Esophagus squamous epithelium (tissue), 5 donors: ENCODE measurements at places on chromosomes 2 and 18.
A peak's percentile ranks its signal among the peaks of the same experiment; 100 is the strongest.

GRCh38 chr2:25982273-25982967 lies at the start of gene KIF3C:
Gene KIF3C (minus strand): TSS chr2:25982497. CDS start chr2:25981917, 580 bp downstream.
- peak within 1 kb of the TSS; percentile 89 for H3K4me3 ChIP-seq
- H3K4me1 ChIP-seq, result peaks cover 56% of the 10 kb centered on the region
- H3K27me3 ChIP-seq, result no peaks in the 10 kb centered on the region
- H3K36me3 ChIP-seq, result no peaks in the 10 kb centered on the region

GRCh38 chr2:232422051-232422450 lies 15.4 kb downstream of the ALPG start:
- no peaks in the 10 kb centered on the region for H3K36me3 ChIP-seq
- no peak overlapping the region for H3K4me3 ChIP-seq
- no peak for DNase-seq
- no peak overlapping the region for H3K27ac ChIP-seq
- H3K27me3 ChIP-seq, result peaks cover 18% of the 10 kb centered on the region

DNA sequence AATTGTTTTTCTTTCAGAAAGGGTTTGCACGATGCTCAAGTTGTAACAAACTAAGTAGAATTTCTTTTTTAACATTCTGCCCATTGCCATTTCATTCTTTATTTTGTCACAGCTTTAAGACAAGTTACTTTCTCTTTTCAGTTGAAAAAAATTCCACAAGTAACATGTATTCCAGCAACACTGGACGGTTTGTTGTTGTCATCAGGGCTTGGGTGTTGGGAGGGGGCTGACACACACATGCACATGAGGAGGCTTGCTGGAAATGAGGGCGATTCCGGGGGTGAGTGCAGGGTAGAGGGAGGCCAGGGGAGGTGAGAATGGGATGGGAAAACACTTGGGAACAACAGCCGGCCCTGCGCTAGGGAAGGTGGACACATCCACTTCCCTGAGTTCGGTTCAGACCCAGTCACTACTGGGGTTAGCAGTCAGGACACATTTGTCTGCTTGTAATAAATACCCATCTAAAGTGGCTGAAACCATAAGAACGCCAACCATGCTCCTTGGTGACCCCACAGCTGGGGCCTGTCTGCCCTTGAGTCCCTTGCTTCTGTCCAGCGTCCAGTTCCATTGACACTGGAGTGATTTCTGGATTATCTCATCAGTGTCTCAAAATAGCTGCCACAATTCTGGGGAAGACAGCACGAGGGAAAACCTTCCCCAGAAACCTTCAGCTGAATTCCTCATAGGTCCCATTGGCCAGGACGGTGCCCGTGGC lies 141.8 kb upstream of the BCL2L11 start:
- H3K36me3 ChIP-seq, result no peaks in the 10 kb centered on the region
- peaks cover 8% of the 10 kb centered on the region for H3K4me1 ChIP-seq
- no peak overlapping the region for H3K27ac ChIP-seq
- DNase-seq, result no peak
- H3K4me3 ChIP-seq, result no peak overlapping the region

GRCh38 chr2:4018535-4018934 lies 315.2 kb downstream of the DCDC2C start:
- no peaks in the 10 kb centered on the region for H3K36me3 ChIP-seq
- H3K27me3 ChIP-seq, result no peaks in the 10 kb centered on the region
- no peak for DNase-seq
- H3K4me1 ChIP-seq, result no peaks in the 10 kb centered on the region
- no peak overlapping the region for H3K27ac ChIP-seq
- H3K4me3 ChIP-seq, result no peak overlapping the region

DNA sequence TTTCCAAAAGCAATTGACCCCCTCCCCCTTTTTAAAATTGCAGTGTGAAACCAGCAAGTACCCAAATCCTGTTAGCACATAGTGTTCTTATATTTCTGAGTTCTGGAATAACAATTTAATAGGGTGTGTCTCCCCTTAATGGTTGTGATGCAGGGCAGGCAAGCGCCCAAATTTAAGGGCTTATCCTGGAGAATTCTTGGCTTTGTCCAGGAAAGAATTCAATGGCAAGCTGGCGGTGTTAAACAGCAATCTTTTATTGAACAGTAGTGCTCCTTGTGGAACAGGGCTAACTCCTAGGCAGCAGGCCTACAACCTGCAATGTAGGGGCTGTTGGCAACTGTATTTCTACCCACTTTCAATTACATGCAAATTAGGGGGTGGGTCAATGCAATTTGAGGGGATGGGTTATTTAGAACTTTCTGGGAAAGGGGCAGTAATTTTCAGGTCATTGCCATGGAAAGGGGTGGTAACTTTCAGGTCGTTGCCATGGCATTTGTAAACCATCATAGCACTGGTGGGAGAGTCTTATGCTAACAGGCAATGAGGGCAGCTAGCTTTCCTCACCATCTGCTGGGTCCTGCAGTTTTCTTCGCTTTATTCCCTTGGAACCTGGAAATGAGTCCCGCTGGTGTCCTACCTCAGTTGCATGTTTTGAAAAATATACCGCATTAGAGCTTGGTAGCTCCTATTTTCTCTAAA lies 149.0 kb upstream of the KCTD1 start:
- H3K36me3 ChIP-seq, result no peaks in the 10 kb centered on the region
- H3K27ac ChIP-seq, result no peak overlapping the region
- DNase-seq, result no peak
- no peak overlapping the region for H3K4me3 ChIP-seq
- no peaks in the 10 kb centered on the region for H3K4me1 ChIP-seq

DNA sequence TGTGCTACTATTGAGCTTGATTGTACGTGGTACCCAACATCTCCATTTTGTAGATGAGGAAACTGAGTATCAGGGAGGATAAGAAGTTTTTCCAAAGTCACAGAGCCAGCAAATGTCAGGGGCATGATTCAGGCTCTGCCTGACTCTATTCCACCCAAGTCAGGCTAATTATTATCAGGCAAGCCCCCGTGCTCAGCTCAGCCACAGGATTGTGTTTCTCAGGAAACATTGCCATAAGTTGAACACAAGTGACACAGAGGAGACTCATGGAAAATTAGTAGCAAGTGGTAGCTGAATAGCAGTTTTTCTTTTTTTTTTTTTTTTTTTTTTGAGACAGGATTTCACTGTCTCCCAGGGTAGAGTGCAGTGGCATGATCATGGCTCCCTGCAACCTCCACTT lies 260.5 kb downstream of the C1D start:
- peaks cover 9% of the 10 kb centered on the region for H3K4me1 ChIP-seq
- H3K36me3 ChIP-seq, result no peaks in the 10 kb centered on the region
- H3K27me3 ChIP-seq, result no peaks in the 10 kb centered on the region
- H3K4me3 ChIP-seq, result no peak overlapping the region
- H3K27ac ChIP-seq, result no peak overlapping the region
- DNase-seq, result no peak

DNA sequence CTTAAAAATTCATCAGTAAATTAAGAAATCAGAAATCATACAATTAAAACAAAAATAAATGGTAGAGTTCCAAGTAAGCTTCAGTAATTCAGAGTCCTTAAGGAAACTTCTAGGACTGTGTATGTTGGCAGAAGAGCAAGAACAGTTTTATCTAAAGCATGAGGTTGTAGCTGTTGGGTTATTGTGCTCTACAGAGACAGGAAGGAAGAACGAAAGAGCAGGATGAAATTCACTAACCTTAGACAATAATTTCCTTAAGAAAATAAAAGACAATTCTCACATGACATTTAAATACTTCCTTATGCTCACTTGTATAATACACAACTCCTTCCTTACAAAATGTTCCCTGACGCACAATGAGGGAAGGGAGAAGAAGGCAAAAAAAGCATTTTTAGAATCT lies 133.4 kb downstream of the STK39 start:
- no peaks in the 10 kb centered on the region for H3K4me1 ChIP-seq
- no peaks in the 10 kb centered on the region for H3K27me3 ChIP-seq
- no peak for DNase-seq
- no peak overlapping the region for H3K4me3 ChIP-seq
- no peaks in the 10 kb centered on the region for H3K36me3 ChIP-seq
- no peak overlapping the region for H3K27ac ChIP-seq

GRCh38 chr2:28355521-28356094 lies 37.0 kb upstream of the FOSL2 start:
- no peaks in the 10 kb centered on the region for H3K27me3 ChIP-seq
- peaks cover 27% of the 10 kb centered on the region for H3K4me1 ChIP-seq
- peak overlapping the region; percentile 93 for H3K27ac ChIP-seq

DNA sequence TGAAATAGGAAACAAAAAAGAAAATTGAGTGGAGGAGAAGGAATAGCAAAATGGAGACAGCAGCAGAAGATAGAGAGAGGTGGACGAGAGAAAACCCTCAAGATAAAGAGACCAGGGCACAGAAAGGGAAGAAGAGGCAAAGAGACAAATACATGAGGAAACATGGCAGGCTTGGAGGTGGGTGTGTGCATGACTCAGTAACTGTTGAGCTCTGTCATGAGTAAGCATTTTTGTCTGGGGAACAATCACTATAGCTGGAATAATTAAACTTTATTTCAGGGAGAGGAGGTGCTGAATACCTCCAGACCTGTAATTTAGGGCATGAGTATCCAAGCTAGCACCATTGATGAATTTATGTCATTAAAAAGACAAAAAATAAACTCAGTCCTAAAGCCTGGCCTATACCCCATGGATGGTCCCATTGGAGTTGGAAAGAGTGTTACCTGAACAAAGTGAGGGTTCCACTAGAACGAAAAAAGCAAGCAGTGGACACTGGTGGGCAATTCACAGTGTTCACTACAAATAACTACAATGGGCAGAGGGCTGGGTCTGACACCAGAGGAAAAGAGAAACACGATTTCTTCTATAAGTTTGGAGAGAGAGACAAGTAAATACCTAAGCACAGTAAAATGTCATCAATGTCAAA lies 145.5 kb downstream of the ADCYAP1 start:
- H3K36me3 ChIP-seq, result no peaks in the 10 kb centered on the region
- no peaks in the 10 kb centered on the region for H3K27me3 ChIP-seq
- no peak for DNase-seq
- H3K4me3 ChIP-seq, result no peak overlapping the region
- H3K27ac ChIP-seq, result no peak overlapping the region

- no peaks in the 10 kb centered on the region for H3K36me3 ChIP-seq
- H3K4me1 ChIP-seq, result no peaks in the 10 kb centered on the region
- no peak overlapping the region for H3K27ac ChIP-seq
- no peak for DNase-seq
- no peak overlapping the region for H3K4me3 ChIP-seq
Observed at GRCh38 chr2:113910110-113910717, 20.3 kb downstream of the ACTR3 start.

DNA sequence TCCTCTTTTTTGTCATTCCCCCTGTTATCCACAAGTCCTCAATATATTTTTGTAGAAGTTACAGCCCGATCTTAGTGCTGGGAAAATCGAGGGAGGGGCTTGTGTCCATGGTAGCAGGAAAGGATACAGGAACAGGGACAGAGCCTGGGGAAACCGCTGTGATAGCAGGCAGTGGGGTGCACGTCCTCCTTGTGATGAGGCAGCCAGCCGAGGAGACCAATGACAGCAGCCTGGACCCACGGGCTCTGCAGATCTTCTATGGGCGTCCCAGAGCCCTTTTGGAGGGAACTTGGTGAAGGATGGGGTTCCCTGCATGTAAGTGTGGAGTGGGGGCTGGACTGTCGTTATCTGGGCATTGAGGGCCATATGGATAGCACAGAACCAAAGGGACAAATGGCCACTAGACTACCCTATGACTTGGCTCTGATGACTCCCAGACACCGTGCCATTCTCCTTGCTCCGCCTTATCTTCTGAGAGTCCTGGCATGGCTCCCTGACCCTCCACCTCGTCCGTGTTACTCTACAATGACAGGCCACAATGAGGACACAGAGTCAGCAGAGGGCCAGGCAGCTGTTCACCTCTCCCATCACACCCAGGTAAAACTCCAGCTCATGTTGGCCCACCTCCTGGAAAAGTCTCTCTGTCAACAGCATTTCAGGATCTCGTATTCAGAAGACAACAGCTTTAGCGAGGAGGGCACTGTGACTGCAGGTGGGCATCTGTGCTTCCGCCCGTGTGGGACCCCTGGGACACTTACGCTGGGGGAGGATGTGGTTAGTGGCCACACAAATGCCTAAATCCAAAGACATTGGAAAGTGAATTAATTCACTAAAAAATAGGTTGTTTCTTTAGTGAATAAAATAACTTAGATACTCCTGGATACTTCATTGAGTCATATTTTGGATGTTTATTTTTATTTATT lies 100.1 kb downstream of the VAPA start:
- H3K27me3 ChIP-seq, result no peaks in the 10 kb centered on the region
- H3K4me1 ChIP-seq, result peaks cover 43% of the 10 kb centered on the region
- H3K4me3 ChIP-seq, result no peak overlapping the region
